ENCODE measurements at places on chromosomes 12 and 14. TPM values are rescaled to one million over a fixed set of nuclear protein-coding genes. Genes with fewer than 3 reads are reported as not detected.

EML5 gene
- total RNA-seq: 10.2 TPM

GRCh38 chr12:67509666-67510386 is 138.7 kb upstream of the DYRK2 start:
- DNase-seq: peak; percentile 86

DNA sequence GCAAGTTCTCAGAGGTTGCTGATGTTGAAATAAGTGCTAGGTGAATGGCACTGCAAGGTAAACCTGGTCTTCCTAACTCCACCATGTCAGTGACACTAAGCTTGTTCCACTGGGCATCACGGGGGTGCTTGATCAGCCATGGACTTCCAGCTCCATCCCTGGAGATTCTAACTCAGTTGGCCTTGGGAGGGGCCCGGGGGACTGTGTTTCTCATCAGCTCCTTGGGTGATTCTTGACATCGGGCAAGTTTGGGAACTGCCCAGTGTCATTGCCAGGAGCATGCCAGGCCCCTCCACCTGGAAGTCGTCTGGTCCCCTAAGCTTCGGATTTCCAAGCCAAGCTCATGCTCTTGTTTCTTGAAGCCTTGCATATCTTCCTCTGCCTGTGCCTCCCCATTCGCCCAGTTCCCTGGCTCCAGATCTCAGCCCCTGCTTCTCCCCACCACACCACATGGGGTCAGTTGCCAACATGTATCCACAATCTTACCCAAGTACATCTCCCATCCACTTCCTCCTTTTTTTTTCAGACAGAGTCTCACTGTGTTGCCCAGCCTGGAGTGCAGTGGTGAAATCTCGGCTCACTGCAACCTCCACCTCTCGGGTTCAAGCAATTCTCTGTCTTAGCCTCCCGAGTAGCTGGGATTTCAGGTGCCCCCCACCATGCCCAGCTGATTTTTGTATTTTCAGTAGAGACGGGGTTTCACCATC is 30.7 kb upstream of the RFLNA start:
- DNase-seq: no peak

SLCO1B1 gene
- total RNA-seq: not detected

GRCh38 chr12:19794116-19794515 is 354.8 kb downstream of the AEBP2 start:
- DNase-seq: no peak

KRT79 gene
- total RNA-seq: not detected

GRCh38 chr12:102067574-102068258 is 5.9 kb upstream of the WASHC3 start:
- no peak for DNase-seq

GRCh38 chr14:95662376-95663186 is 23.6 kb upstream of the TCL1B start:
- no peak for DNase-seq

DNA sequence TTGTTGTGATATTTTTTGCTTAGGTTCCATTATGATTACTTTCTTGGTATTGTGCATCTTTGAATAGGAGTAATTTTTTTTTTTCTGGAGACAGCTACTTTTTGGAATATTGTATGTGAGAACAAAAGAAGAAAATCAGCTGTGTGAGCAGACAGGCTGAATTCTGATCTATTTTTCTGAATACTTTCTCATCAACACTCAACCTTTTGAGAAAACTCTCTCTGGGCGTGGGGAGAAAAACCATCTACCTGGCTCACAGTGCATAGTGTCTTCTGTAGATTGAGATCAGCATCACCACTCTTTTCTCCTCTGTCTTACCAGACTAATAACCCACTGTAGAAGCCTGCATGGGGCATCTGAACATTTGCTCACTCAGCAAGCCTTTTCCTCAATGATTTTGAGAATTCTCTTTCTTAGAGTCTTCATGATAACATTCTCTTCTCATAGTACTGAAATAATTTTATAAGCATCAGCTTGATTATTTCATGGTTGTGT is 3.3 kb downstream of the PIK3C2G start:
- no peak for DNase-seq

KRT7 gene
- total RNA-seq: 33.6 TPM

DNA sequence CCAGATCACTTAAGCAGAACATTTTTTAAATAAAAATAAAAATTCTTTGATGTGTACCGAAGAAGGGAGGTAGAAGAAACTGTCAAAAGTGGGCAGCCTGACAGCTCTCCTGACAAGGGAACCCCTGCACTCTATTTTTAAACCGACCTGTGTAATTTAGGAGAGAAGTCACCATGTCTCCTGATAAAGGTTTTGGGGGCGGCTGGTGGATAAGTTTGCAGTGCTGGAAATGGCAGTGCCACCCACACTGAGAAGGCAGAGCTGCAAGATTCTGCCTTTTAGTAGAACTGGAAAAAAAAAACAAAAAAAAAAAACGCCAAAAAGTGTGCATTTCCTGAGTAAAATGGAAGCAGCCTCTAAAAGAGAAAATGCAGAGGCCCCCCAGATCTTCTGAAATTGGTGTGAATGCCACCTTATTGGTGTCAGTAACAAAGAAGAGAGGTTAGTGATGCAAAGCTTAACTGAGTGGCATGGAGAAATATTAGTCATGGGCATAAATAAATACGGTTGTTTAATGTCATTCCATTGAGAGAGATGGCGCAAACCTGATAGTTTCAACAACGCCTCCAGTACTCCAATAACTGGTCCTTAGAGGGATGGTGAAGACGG is 24.7 kb downstream of the DUSP6 start:
- DNase-seq: no peak

DNA sequence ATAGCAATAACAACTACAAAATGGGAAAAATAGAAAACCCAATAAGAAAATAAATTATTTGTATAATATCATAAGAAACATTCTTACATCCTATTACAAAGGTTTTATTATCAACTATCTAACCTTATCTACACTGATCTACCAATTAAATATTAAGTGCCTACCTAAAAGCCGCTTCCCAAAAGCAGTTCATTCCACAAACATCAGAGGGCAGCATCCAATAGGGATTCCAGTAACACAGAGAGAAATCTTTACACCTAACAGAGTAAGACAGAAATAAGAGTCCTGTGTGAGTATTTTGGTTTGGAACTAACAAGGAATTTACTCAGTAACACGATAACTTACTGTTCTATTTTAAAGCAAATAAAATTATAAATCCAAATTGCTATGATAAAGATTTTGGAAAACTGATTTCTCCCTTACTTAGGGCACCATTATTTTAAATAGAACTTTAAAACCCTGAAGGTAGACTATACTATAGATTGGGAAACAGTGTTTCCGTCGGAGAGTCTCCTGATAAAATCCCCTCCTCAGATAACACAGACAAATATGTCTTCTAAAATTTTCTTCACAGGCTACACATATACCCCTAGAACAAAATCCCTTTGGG is 15.0 kb downstream of the GXYLT1 start:
- peak; percentile 74 for DNase-seq

DNA sequence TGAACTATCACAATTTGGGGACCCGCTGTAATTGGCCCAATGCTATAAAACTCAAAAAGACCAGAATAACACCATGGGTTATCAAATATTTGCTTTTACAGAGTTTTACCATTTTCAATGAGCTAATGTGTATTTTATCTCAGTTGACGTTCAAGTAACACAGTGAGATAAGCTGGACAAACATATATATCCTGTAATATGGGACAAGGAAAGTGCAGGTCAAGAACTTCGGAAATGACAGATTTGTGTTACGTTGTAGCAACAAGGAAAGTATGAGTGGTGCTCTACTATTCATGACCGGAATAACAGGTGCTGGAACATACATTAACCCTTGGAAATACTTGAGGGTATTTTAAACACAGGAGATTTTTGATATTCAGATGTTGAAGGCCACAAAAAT is 566.4 kb upstream of the FLRT2 start:
- no peak for DNase-seq

- DNase-seq: no peak
Measured at GRCh38 chr12:116048879-116049278, 228.6 kb downstream of the MED13L start.

TAS2R7 gene
- total RNA-seq: not detected

GLS2 gene
- 2.6 TPM for total RNA-seq

PTPRO gene
- 2.6 TPM for total RNA-seq

ESPL1 gene
- 6.7 TPM for total RNA-seq

DPY19L2 gene
- 4.3 TPM for total RNA-seq

- DNase-seq: no peak
Measured at GRCh38 chr12:66449531-66449930, 147.2 kb downstream of the HELB start.

DNA sequence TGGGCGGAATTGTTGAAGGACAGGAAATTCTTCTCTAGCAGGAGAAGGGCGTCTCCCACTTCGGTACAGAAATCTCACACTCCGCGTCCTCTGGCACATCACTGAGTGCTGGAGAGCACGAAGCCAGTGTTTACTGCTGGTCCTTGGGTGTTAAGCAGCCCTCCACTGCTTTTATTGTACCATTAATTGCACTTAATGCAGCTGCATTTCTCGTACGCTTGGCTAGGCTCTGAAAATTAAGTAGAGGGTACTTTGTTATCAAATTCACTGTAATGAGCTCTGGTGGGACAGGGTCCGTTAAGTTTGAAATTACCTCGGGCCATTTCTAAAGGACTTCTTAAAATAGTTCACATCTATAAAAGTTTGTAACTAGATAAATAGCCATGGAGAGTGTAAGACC is 411.2 kb downstream of the NPAS3 start:
- no peak for DNase-seq

SLC38A6 gene
- 62.4 TPM for total RNA-seq

PPM1H gene
- 9.0 TPM for total RNA-seq

GRCh38 chr12:121176826-121177529 is 33.0 kb upstream of the P2RX4 start:
- DNase-seq: no peak

DNA sequence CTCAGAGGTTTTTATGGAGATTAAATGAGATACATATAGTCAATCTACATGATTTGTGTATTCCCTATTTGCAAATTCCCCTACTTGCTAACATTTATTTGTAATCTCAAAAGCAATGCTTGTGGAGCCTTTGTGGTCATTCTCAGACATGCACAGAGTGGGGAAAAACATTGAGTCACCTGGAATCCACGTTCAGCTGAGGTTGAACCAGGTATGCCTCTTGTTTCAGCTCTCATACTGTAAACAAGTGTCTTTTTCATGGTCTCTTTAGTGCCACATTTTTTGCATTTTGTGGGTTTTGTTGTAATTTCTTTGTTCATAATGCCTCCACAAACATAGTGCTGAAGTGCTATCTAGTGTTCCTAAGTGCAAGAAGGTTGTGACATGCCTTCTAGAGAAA is 181.9 kb downstream of the BCAT1 start:
- no peak for DNase-seq

DNA sequence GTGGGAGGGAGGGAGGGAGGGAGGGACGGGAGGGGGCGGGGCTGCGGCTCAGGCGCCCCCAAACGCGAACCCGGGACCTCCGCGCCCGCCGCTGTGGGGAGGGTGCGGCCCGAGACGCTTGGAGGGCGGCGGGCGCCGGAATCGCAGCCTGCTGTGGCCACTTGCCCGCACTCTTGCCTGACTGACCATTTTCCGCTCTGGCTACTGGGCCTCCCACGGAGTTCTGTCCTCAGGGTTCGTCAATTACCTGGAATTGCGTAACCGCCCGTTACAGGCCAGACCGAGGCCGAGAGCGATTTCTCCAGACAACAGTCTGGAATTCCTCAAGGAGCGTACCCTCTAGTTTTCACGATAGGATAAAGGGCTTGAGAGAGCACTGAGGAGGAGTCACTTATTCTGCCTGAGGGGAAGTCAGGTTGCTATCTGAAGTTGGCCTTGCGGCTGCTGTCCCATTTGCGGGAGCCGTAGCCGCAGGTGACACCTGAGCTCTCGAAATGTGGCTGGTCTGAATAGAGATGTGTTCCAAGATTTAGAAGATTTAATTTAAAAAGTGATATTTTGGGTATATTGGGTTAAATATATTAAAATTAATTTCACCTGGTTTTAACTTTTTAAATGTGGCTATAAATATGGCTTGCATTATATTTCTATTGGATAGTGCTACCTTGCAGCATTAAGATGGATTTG is 446 bp upstream of the ZNF641 start:
- DNase-seq: peak; percentile 86

DNA sequence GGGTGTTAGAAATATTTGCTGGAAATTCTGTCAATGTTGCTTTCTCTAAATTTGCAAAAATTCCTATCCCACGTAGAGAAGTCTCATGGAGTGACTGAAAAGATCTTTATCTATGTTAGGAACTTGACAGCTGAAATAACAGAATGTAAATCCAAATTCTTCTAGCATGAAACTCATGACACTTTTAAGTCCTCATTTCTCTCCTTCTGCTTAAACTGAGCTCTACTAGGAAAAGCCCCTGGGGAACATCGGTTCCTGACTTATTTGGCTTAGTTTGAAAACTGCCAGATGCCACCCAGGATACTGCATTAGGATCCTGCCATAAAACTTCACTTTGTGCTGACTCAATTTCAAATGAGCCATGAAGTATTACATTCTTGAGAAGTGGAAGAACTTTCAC is 426.0 kb downstream of the GALC start:
- no peak for DNase-seq

DNA sequence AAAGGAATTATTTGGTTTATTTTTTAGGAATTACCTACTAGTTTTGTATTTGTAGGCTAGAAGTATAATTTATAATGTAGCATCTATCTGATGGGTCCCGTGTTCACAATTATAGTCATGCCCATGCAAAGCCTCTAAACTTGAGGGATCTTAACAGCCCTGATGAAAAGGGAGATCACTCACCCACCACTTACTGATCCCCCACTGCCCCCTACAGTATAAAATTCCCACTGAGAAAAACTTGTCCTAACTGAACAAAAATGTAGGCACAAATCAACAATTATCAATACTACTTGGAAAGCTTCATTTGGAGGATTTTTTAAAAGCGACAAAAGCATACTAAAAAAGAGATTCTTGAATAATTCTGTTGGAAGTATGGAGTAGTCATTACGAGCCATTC is 21.0 kb downstream of the WIF1 start:
- DNase-seq: no peak

C12orf54 gene
- 1.5 TPM for total RNA-seq

- DNase-seq: no peak
Measured at GRCh38 chr12:66195242-66195641, 6.2 kb downstream of the IRAK3 start.

- no peak for DNase-seq
Measured at GRCh38 chr12:33605757-33606156, 166.1 kb upstream of the SYT10 start.

YAF2 gene
- total RNA-seq: 27.9 TPM

PCNX1 gene
- 103 TPM for total RNA-seq

- no peak for DNase-seq
Measured at GRCh38 chr12:45183246-45183645, 32.6 kb upstream of the ANO6 start.

FIGNL2 gene
- total RNA-seq: 1.9 TPM

ALG10 gene
- total RNA-seq: 9.4 TPM

DNA sequence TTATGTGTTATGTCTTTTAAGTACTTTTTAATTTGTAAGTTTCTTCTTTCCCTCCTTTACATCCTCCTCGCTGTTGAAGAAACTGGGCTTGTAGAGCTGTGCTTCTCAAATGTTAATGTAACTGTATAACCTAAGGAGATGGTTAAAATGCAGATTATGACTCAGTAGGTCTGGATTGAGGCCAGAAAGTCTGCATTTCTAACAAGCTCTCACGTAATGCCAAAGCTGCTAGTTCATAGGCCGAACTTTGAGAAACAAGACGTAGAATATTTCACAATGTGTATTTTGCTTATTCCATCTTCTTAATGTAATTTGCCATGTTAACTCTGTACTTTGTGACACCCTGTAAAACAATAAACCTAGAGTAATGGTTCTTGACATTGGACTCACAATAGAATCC is 193.3 kb upstream of the SYT1 start:
- no peak for DNase-seq
